ENCODE measurements at places on chromosomes 2 and 18.

- DNase-seq = no peak
Observed at GRCh38 chr18:49081511-49082155, 130.9 kb upstream of the SMAD7 start.

DNA sequence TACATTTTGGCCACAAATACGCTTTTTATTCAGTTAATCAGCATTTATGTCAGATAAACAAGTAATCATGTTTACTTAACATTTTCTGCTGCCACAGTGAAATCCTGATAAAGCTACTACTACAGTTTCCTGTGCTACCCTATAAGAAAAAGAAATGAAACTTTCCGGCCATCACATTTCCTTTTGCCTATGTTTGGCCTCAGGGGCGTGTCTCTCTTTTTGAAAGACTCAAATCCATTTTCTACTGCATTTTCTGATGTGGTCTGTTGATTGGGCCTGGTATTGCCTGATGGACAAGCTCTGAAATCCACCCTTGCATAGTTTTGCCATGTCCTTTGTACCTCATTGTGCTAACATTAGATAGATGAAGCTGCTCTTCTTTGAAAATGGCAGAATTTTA is 152.6 kb downstream of the AGPS start:
- DNase-seq = no peak

DNA sequence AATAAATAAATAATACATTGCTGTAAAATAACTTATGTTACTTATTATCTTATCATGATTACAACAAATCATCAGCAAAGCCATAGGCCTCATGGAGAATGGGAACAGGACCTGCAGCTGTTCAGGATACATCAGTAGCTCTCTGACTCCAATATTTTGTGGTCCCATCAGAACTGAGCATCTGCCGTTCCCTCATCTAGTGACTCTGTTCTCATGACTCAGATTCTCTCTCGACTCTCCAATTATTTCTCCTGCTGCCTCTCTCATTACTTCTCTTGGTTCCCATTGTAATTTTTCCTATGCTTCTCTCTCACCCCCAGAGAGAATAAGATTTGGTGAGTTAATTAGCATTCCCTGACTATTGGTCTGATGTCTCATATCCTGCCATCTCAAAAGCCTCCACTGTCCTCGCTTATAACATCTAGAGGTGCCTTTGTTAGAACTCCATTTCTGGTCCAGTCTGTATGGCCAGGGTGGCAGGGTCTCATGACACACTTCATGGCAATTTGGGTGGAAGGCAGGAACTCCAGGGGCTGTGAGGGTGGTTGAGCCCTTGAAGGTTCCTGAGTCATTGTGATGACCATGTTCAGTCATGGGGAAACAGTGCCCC is 78.0 kb upstream of the TANC1 start:
- no peak for DNase-seq

- DNase-seq = no peak
Observed at GRCh38 chr2:54605836-54606235, 117.6 kb upstream of the EML6 start.

DNA sequence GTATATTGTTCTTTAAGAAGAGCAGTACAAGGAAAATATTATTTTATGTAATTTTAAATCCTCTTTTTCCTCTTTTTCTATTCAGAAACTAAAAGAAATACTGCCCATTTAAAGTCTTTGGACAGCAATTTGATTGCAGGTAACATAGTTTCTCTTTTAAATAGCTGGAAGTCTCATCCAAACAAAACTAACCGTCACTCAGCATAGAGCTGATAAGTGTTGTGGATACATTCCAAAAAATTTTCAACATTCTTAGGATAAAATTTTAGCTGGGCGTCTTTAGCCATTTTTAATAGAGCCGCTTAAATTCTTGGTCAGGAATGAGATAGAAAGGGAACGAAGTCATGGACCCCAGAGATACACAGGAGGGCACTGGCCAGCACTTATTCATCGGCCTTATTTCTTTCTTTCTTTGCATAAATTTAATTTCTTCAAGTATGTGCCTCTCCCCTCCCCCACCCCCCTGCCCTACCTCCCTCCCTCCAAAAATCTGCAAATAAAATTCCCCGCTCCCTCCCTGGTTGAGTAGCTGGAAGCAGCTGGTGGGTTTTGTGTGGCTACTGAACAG is 81.7 kb downstream of the GBX2 start:
- DNase-seq = no peak

DNA sequence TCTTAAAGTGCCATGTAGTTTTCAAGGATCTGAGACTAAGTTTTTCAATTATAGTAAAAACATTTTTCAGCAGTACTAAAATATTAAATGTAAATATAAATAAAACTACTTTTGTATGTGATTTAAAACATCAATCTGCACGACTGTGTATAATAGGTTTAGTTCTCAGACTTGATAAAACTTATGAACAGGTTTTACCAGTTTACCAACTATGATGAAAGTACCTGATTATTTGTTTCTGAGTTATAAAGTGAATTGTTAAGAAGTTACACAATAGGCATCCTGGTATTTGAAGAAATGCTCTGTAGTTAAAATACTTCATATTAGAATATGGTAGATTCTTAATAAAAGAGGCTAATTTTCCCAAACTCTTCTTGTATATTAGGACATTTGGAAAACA is 14.8 kb downstream of the RELCH start:
- DNase-seq = no peak

DNA sequence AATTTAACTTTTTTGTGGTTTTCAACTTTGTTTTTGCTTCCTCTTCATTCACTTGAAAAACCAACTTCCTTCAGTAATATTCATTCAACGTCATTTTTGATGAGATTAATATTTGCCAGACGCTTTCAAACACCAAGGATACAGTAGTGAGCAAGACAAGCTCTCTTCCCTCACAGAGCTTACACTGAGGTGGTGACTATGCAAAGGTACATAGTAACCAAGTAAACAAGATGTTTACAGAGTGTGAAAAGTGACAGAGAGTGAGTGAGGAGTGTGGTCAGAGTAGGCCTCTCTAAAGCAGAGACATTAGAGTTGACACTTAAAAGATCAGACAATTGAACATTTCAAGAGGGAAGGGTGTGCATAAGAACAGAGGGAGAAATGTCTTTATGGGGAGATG is 155.5 kb downstream of the TMEM247 start:
- DNase-seq = no peak

GRCh38 chr2:13616059-13616458 is 899.3 kb downstream of the TRIB2 start:
- no peak for DNase-seq

GRCh38 chr2:67318993-67319481 is 78.1 kb upstream of the ETAA1 start:
- DNase-seq = no peak

DNA sequence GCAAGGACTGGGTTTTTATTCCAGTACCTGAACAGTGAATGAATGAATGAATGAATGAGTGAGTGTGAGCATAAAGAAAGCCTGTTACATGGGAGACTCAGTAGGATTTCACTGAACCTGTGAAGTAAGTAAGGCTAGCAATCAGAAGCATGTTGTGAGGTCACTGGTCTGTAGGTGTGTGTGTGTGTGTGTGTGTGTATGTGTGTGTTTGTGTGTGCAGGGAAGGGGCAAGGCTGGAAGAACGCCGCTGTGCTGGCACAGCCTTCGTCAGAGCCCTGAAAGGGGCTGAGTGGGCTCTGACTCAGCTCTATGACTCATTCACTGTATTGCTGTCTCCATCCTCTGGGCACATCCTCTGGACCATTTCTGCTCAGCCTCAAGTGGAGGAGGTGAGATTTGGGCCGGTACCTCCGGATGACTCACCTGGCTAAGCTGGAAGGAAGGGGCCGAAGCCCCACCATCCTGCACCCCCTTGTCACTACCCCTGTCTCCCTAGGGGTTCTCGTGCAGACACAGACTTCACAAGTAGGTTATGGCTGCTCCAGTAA is 51.4 kb upstream of the MRPL33 start:
- peak; percentile 88 for DNase-seq

GRCh38 chr2:208350610-208351009 is 56.0 kb upstream of the PTH2R start:
- no peak for DNase-seq

DNA sequence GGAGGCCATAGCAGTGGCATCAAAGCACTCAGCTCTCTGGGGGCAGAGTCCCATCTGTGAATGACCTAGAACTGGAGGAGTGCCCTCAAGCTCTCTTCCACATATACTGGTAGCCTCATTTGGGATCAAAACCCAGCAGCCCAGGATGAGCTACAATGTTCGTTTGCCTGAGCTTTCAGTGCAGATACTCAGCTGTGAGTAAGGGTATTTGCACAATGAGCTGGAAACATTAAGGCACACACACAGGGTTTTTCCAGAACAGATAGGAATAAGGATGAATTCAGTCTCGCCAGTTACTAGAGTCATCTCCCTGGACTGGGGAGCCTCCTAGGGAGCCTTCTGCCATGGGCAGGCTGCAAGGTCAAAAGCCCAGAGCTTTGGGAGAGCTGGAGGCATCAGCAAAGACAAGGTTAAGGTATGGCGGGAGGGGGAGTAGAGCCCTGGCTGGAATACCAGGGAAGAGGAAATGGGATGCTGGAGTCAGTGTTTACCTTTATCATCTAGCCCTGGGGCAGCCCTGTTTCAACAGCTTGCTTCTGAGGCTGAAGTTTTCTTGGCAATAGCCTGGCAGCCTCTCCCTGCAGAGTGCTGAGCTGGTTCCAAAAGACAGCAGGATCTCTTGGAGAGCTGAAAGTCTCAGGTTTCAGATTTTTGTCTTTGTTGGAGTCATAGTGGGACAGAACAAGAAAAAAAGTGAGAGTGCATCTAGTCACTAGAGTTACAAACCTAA is 187.7 kb downstream of the LOXHD1 start:
- no peak for DNase-seq

- no peak for DNase-seq
Observed at GRCh38 chr2:65554765-65555591, 122.6 kb upstream of the SPRED2 start.

DNA sequence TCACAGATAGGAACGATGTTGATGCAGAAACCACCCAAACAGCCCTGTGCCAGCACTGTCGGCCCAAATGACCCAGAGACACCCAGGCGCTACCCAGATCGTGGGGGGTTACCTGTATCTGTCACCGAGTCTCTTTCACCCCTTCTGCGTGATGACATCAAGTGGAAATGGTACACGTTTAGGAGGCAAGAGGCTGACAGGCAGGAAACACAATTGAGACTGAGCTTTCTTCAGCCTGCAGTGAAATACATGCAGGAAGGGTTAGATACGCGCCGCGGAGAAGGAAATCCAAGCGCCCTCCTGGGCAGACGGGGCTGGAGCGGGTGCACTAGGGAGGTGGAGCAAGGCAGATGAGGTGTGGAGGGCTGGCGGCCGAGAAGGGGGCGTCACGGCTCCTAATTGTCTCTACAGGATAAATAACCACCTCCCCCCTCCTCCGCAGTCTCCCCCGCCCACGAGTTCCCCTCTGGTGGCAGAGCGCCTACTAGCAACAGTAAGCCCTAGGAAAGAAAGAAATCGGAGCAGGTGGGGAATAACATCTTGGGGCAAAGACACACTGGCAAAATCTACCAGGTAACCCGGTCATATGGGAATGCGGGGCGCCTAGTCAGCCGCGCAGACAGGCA is at the start of gene RNF152:
Gene RNF152, minus strand, starts transcription at position 325 of the 626 bp plus-strand sequence. CDS start 76,544 bp downstream, outside the sequence.
- DNase-seq = no peak

- peak; percentile 27 for DNase-seq
Observed at GRCh38 chr2:69514406-69514805, 77.2 kb upstream of the NFU1 start.

DNA sequence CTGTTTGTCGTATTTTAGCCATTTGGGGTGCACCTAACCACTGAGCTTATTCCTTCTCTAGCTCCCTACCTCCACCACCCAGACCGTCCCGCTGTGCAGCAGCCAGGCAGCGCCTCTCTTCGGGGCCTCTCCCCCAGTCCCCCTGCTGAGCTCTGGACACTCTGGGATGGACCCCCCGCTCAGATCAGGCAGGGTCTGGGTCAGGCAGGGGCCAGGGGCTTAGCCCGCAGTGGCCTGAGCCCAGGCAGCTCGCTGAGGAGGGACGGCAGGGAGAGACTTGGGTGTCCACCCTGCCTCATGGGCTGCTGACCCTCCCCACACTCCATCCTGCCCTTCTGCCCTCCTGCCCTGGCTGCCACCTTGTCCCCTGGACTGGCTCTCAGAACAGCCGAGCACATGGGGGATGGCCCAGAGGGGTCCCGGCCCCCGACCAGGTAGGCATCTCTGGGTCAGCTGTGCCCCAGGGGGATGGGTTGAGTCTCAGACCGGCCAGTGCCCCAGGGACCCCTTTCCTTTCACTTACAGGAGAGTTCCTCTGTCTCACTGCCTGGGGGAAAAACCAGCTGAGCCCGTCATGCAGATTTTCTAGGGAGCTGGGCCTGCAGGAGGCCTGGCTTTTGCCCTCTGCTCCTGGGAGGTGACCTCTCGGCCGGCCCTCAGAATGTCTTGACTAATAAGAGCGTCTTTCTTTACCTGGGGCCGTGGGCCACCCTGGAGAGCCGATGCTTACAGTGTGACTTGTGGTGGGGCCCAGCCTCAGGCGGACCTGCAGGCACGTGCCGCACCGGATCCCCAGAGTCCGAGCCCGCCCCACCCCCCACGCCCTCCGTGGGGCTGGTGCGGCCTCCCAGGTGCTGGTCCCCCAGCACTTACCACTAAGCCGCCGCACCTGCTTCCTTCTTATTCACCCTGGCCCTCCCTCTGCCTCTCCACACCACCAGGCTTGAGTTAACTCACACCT is 22.8 kb upstream of the PXDN start:
- no peak for DNase-seq

DNA sequence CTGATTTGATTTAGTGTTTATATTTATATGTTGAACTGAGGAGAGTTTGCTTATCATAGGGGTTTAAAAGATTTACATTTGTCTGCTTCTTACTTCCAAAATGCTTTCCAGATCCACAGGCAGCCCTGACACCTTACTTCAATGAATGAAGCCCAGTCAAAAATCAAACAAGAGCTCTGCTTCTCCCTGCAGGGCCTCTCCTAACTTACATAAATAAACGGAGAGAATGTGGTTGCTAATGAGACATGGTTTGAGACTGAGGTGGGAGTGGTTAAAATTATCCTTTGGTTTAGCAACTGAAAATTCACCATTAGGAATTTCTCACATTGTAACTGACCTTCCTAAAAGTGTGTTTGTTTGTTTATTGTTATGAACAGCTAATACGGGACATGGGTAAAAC is 612.3 kb upstream of the FANCL start:
- no peak for DNase-seq

DNA sequence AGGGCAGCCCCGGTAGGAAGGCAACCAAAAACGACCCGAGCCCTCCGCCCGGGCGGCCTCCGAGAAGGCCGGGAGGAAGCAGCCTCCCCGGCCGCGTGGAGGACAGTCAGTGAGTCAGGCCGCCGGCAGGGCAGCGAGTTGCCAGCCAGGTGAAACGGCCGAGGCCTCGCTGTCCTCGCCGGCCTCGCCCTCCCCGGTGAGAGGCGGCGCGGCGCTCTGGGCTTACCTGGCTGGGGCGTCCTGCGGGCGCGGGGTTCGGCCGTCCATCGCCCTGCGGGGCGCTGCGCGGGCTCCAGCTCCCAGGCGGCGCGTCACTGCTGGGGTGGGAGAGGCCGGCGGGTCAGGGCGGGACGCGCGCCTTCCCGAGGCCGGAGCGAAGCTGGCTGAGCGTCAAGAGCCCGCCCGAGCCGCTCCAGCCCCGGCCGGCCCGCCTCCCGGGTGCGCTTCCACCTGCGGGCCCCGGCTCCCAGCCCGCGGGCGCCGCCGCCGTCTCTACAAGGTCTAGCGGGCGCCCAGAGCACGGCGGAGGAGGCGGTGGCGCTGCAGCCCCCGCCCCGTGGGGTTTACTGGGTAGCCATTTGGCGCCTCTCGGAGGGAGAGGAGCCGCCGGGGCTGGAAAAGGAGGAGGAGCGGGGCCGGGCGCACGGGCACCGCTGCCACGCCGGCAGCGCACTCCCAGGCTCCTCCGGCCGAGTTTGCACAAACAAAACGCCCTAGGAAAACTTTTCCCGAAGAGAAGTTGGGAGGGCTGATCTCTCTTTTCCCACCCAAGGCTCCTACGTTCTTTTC is 499 bp downstream of the COBLL1 start:
- no peak for DNase-seq

- no peak for DNase-seq
Observed at GRCh38 chr2:240598311-240598911, 11.9 kb downstream of the CAPN10 start.

Data from HFF-Myc (cell line).